Sigmoid colon (tissue), 7 donors: ENCODE measurements at places on chromosomes 7 and 10.

- DNase-seq = peak; percentile 87
Measured at GRCh38 chr10:48523212-48523819, 81.6 kb downstream of the ARHGAP22 start.

DNA sequence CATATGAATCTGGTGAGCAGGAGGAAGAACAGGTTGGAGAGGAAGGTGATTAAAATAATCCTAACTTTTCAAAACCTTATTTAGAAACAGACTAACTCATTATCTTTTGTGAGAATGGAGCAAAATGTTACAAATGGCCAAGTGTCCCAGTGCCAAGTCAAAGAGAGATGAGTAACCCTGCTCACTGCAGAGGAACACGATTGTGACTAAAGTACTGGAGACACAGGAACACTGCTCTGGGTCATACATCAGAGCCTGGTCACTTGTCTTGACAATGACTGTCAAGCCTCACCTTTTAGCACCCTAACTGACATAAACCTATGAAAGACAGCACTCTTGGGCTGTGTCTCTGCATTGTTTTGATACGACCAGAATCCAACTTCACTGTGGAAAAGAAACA lies 108.8 kb downstream of the SGMS1 start:
- no peak for DNase-seq

DNA sequence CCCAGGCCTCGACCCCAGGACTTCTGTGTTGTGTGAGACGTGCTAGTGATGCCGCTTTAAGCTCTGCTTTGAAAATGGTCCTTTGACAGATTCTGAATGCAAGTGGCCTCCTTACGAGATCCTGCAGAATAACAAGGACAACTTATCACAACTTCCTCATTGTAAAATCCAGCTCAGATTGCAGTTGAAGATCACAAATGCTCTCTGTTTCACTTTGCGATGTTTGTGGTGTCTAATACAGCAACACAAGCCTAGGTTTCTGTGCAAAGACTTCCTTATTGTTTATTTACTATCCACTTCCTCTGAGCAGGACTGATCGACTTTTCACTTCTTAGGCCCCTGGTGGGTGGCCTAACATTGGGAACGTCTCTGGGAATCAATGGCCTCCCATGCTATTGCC lies 31.7 kb upstream of the INSIG1 start:
- no peak for DNase-seq

DNA sequence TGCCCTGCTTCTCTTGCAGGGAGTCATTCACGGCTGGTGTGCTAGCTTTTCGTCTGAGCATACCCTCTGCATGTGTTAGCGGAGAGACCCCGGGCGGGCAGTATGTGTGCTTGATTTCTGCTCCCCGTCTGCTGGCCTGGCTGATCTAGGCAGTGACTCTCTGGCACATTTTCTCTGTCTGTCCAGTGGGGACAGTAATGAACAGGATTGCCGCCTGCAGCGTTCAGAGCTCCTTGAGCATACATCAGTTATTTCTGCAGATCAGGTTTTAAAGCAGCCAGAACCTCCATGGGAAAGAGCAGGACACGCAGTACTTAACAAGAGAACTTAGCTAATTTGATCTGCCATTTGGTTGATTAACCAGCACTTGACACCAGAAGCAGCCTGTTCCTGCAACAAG lies 242.5 kb downstream of the CELF2 start:
- DNase-seq = no peak

GRCh38 chr10:111379534-111380187 lies 302.8 kb downstream of the ADRA2A start:
- no peak for DNase-seq

GRCh38 chr7:140656548-140657515 lies 15.9 kb upstream of the ADCK2 start:
- DNase-seq = peak; percentile 82

DNA sequence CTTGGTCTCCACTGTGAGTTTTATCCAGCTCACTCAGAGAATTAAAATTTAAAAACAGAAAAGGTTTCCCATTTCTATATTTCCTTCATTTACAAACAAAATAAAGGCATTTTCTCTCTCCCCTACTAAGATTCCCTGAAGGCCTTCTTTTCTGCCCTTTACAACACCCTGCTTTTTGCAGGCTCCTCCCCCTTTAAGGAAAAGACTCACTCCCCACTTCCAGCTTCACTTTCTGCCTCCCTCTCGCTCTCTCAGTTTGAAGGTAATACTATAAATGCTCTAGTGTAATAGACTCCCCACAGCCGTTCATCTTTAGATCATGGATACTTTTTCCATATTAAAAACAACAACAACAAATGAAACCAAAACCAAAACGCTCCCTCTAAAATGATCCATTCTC lies 53.3 kb downstream of the CDHR3 start:
- DNase-seq = no peak

GRCh38 chr7:100686822-100687211 lies 7.2 kb downstream of the GIGYF1 start:
- DNase-seq = no peak

- DNase-seq = peak; percentile 56
Measured at GRCh38 chr10:100749309-100750217, 4.2 kb downstream of the PAX2 start.

DNA sequence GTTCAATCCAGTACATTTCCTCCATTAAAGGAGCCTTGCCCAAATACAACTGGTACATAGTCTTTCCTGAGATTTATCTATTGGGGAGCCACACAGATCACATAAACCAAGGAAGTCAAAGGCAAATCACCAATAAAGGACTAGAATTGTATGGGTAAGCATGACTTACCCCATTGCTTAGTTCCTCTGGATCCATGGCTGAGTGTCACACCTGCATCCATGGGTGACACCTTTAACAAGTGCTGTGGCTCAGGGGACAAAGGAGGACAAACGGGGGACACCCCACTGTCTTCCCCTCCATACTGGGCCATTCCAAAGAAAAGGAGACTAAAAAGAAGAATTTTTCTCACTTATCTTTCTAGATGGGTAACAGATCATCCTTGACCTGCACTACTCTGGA lies 30.4 kb downstream of the ZNF92 start:
- no peak for DNase-seq

DNA sequence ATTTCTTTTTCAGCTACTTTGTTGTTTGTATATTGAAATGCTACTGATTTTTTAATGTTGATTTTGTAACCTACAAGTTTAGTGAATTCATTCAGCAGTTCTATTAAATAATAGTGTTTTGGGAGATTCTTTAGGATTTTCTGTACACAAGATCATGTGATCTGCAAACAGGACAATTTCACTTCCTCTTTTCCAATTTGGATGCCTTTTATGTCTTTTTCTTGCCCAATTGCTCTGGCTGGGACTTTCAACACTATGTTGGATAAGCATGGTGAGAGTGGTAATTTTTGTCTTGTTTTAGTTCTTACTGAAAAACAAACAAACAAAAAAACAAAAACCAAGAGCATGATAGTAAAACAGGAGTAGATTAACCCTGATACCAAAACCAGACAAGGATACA lies 316.2 kb downstream of the ATRNL1 start:
- no peak for DNase-seq

GRCh38 chr10:32331606-32332005 lies 15.4 kb downstream of the EPC1 start:
- no peak for DNase-seq

DNA sequence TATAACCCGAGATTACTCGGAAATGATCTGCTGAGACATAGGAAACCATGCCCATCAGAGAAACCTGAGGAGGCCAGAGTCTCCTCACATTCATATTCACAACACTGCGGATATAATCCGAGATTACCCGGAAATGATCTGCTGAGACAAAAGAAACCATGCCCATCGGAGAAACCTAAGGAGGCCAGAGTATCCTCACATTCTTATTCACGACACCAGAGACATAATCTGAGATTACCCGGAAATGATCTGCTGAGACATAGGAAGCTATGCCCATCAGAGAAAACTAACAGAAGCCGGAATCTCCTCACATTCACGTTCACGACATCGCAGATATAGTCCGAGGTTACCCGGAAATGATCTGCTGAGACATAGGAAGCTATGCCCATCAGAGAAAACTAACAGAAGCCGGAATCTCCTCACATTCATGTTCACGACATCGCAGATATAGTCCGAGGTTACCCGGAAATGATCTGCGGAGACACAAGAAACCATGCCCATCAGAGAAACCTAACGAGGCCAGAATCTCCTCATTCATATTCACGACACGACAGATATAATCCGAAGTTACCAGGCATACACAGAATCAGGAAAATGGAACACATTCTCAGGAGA lies 422.3 kb upstream of the AKR1E2 start:
- DNase-seq = no peak

DNA sequence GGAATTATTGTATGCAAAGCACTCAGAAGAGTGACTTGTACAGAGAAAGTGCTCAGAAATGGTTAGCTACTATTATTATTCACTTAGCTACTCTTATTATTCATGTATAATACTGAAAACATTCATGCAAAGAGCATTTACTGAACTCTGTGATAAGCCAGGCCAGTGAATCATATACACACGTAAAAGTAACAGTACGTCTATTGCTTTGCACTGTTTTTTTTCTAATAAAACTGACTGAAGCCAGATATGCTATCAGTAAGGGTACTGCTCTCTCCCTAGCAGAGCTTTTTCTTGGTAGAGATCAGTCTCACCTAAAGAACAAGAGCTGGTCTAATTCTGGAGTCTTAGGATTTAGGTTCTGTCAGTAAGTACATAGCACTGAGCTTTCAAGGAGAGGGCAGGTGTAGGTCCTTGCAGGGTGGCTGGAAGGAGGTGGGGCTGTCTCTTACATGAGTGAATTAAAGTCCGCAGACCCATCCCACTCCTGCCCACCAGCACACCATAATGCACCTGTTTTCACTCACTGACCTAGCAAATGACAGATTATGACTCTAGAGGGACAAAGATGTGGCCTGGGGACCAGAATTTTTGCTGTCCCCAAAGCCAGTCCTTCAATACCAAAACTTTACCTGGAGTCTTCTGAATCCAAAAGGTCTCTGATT lies 145.9 kb downstream of the ARID5B start:
- no peak for DNase-seq

GRCh38 chr10:8462565-8462964 lies 408.1 kb downstream of the GATA3 start:
- no peak for DNase-seq

DNA sequence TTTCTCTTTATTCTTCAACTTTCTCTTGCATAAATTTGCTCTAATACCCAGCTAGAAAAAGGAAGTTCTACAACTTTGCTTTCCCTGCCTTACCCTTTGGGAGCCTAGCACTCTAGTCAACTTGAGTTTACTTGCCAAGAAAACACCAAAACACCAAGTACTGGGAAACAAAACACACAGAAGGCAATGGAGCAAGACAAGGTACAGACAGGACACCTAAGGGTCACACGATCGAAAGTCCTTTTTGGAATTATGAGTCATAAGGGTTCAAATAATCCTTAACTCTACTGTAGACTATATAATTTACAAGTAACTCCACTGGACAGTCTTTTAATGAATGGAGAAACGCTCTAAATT lies 42.6 kb upstream of the ANAPC16 start:
- DNase-seq = no peak

DNA sequence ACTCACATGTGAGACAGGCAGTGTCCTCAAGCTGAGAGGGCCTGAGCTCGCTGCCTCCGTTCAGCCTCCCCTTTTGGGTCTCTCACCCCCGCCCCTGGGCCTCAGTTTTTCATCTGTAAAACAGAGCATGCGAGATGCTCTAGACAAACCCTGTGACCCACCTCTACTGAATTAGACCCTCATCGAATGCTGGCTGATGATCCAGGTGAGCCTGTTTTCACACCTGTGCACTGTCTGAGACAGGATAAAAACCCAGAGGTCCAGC lies 102.1 kb downstream of the PDGFA start:
- DNase-seq = peak; percentile 36

GRCh38 chr10:118045837-118046394 lies 825 bp downstream of the RAB11FIP2 start:
- peak; percentile 77 for DNase-seq

DNA sequence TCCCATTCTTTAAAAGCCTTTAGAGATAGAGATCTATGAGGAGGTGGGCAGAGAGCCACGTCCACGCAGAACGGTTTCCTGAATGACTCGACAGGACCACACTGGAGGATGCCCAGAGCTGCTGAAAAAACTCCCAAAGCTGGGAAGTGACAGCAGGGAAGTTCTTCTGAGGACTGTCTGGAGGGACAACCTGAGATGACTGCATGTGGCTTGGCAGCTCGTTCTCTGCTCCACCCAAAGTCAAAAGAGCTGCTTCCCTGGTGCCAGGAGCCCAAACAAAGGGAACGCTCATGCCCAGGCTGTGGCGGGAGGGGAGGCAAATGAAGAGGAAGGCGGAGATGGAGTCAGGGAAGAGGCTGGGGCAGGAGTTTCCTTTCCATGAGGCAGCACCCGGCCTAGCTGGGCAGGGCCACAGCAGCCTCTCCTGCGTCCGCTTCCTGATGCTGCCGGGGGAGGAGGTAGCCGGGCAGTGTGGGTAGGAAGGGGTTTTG lies 95.4 kb downstream of the CCDC3 start:
- DNase-seq = no peak

DNA sequence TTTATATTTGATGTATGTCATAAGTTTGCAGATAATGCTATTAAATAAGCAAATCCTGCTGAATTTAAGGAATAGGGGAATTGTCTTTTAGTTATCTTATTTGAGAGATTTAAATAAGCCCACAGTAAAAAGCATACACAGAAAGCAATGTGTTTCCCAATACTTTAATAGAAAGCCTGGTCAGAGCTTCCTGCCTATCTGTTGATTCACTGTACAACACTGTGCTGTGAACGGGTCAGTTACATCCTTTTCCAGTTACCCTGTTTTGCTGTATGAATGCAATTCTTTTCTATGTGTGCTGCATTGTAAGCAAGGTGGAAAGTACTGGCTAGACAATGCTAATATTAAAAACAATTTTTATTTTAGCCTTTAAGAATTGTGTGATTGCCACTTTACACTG lies 81.2 kb downstream of the ANKRD7 start:
- DNase-seq = no peak

DNA sequence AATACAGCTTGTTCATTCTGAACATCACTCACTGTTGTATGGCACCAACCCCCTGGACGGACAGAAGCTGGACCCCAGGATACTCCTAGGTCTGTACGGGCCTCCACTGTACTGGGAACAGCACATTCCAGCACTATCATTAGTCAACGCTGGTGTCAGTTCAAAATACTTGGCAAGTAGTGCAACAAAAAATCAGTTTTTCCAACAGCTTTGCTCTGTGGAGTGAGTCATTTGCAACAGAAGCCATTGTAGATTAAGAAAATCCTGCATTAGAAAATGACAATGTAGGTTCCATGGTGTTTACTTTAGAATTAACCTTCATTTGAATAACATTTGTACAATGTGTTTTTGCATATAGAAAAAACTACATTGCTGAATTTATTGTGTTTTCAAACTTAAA lies 266.6 kb downstream of the HDAC9 start:
- no peak for DNase-seq

DNA sequence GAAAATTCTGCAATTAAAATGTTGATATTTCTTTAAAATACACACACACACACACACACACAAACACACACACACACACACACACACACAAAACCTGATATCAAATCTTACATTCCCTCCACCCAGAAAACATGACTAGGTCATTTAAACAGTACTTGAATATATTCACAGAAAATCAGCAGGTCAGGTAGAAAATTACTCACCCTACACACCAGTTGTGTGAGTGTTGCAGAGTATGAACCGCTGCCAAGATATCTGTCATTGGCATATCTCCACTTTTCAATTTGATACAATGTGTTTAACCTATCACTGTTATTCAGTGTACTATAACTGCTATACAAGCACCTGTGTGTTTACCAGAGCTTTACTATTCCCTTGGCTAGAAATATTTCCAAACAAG lies 283.6 kb upstream of the LRRTM3 start:
- DNase-seq = no peak

- no peak for DNase-seq
Measured at GRCh38 chr7:95389516-95389915, 6.7 kb downstream of the PON3 start.

GRCh38 chr10:17562614-17563013 lies 54.6 kb downstream of the HACD1 start:
- no peak for DNase-seq
